ENCODE measurements at places on chromosomes 5 and 9.

DNA sequence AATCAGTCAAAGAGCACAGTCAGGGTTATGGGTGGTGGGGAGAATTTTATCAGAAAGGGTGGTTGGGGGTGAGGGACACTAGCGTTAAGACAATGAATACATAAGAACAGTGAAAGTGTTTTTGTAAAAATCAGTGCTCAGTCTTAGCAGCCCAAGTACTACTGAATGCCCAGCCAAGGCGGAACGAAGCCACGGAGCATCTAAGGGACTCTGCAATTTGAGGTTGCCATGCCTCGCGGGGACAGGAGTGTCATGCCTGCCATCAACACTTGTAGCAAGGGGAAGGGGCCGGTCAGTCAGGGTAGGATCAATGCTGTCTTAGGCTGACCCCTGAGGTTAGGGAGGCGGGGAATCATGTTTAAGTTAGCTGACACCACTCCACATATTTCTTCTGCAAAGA, 13.3 kb downstream of the FSTL4 start:
- no peak for DNase-seq

GRCh38 chr5:102223542-102224477, 72.3 kb downstream of the SLCO4C1 start:
- DNase-seq, result peak; percentile 39

- no peak for DNase-seq
Observed at GRCh38 chr5:38226091-38226490, 32.3 kb upstream of the EGFLAM start.

GRCh38 chr5:141434006-141434405, 3.7 kb downstream of the PCDHGA12 start:
- DNase-seq, result no peak

GRCh38 chr9:128757602-128758001, 14.1 kb downstream of the ZER1 start:
- no peak for DNase-seq

DNA sequence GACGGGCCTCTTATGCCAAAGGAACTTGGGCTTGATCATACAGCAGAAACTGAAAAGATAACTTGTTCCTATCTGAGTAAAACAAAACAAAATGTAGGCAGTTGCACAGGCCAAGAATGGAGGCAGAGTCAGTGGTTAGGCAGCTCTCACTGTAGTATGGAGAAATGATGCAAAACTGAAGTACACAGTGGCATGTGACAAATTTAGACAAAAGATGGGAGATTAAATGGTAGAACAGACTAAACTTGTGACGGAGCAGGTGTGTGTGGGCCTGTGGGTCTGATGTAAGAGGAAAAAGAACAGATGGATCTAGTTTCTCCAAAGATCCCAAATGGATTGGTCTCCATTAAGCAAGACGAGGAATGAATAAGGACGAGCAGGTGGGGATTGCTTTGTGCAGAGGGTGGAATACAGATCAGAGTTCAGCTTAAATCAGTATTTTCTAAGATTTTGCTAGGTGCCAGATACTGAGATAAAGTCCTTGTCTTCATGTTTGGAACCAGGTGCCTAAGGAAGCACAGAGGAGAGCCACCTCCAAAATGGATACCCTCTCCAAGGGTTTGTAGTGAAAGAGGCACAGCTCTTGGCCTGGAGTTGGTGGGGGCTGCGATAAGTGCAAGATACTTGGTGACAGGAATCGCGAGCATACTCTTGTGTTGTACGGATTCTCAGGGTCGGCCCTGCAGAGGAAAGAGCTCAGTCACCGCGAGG, 722 bp upstream of the DCP2 start:
- DNase-seq, result no peak

GRCh38 chr5:2836133-2836532, 84.7 kb upstream of the IRX2 start:
- no peak for DNase-seq

GRCh38 chr5:67149057-67149950, 47.3 kb downstream of the CD180 start:
- DNase-seq, result no peak

GRCh38 chr5:31161781-31162181, 31.7 kb upstream of the CDH6 start:
- DNase-seq, result no peak

DNA sequence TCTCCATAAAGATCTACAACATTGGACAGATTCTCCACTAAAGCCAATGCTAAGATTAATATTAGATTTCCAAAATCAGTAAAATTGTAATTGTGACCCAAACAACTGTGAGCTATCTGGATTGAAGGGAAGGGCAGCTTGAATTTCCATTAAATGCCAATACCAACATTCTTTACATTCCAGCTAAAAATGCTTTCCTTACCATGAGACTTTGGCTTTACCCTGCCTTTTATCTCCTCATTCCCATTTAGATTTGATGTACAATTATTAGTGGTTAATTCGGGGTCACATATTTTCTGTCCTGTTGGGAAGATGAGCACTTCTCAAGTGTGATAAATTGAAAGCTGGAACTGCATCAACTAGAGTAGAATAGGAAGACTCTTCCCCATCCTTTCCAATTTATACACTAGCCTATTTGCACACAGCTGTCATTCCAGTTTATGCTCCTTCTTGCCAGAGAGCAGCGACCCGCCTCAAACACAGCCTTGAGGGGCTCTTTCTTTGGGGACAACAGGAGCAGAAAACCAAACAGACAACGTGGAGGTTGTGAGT, 33.1 kb upstream of the MYOT start:
- DNase-seq, result no peak

- DNase-seq, result peak; percentile 68
Observed at GRCh38 chr9:70257991-70258691, 637 bp upstream of the SMC5 start.

DNA sequence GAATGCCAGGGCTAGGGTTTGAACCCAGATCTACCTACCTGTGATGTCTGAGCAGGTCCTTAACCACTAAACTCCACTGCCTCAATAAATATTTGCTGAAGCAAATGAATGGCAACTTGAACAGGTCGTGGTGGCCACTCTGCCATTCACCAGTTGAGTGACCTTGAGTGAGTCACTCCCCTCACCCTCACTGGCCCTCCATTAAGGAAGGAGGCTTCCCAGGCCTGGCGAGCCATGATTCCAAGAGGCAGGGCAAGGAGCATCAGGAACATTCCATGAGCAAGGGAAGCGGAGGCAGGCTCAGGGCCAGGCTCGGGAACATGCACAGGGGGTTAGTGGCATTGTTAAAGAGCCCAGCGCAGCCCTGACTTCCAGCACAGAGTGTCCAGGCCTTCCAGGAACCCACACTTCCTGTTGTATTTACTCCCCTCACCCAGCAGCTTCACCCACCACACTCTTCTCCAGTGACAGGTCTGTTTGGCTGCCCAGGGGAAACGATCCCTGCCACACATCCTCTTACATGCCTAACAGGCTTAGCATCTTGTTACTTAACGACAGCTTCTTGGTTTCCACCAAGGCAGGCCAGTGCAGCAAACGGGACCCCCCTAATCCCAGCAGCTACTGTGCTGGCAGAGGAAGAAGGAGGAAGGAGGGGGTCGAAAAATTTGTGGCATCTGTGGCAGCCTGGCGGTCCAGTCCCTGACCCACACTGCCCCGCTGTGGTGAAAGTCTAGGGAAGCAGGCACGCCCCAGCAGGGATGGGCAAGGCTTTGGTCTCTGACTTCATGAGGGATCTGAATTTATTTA, 43.7 kb upstream of the TTC1 start:
- DNase-seq, result peak; percentile 15

DNA sequence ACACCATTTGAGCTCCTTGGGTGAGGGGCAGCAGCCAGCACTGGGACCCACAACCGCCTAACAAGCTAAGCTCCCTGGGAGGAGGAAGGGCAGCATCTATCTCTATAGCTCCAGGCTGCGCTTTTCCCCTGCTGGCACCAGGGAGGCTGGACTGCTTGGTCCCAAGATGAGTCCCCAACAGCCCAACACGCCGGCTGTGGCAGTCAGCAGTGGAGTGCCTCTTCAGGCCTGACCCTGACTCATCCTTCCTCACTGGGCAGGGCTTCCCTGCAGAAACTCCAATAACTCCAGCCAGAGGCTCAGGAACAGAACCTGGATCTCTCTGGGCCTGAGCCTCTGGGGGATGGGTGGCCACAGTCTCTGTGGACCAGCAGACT, 113.7 kb upstream of the ADAMTS16 start:
- no peak for DNase-seq

DNA sequence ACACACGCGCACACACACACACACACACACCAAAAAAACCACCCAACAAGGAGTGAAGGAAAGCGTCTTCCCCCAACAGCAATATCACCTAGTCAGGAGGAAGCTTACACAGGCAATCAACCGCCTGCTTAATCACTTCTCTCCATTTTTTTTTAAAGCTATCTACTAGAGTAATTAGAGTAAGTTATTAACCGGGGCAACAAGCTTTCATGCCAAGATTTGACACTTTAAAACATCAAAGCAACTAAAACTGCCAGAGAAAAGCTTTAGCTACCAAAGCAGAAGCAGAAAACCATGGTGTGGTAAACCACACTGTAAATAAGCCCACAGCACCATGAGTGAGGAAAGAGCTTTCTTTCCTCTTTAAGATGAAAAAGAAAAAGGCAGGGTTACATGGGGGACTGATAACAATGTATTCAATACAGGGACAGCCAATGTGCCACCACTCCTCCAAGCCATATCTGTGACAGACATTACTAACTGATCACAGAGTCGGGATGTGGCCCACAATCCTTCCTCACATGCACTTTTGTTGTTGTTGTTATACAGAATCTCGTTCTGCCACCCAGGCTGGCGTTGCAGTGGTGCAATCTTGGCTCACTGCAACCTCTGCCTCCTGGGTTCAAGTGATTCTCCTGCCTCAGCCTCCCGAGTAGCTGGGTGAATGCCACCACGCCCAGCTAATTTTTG, 282.1 kb downstream of the CRB2 start:
- no peak for DNase-seq

- no peak for DNase-seq
Observed at GRCh38 chr9:84230355-84231145, 110.0 kb downstream of the SLC28A3 start.

DNA sequence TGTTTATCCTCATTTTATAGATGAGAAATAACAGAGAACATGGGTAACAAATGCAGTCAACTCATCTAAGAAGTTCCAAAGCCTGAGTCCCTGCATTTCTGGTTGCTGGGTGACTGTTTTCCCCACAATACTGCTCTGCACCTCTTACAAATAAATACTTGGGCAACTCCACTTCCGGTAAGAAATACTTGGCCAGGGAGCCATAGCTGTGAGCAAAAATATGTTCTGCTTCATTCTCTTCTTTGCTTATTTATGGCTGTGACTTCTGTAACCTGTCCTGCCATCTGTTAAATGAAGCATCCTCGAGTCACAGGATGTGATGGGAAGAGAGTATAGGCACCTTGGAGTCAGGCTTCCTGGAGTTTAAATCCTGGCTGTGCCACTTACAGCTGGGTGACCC, 49.9 kb downstream of the GDNF start:
- no peak for DNase-seq

GRCh38 chr5:171750311-171750788, 35.3 kb upstream of the SMIM23 start:
- peak; percentile 53 for DNase-seq

DNA sequence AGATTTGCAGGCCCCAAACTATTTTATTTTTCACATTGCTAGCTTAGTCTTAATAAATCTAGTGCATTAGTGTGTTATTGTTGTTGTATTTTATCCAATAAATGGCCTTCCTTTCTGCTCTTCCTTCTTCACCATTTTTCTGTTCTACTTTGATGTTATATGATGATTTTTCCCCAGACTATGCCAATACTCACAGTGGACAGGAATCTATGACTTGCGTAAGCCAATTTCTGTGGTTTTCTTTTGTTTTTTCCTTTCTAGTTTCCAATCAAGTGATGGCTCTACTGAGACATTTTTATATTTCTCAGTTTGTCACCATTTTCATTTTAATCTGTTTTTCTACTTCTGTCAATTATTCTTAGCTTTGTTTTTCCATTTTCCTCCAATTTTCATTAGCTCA, 106.8 kb upstream of the FBXL7 start:
- no peak for DNase-seq

- DNase-seq, result no peak
Observed at GRCh38 chr9:124041817-124042116, 30.2 kb downstream of the LHX2 start.

Data from NCI-H2029 (cell line).